CD4-positive, alpha-beta T cell (primary cell): ENCODE measurements at places on chromosomes 11 and 22. TPM values are rescaled to one million over a fixed set of nuclear protein-coding genes. Genes with fewer than 3 reads are reported as not detected.

- no peaks in the 10 kb centered on the region for H3K27me3 ChIP-seq
- H3K4me3 ChIP-seq: no peak overlapping the region
- no peaks in the 10 kb centered on the region for H3K36me3 ChIP-seq
- no peaks in the 10 kb centered on the region for H3K4me1 ChIP-seq
- no peak for DNase-seq
Measured at GRCh38 chr11:86787656-86788055, 12.7 kb upstream of the PRSS23 start.

DNA sequence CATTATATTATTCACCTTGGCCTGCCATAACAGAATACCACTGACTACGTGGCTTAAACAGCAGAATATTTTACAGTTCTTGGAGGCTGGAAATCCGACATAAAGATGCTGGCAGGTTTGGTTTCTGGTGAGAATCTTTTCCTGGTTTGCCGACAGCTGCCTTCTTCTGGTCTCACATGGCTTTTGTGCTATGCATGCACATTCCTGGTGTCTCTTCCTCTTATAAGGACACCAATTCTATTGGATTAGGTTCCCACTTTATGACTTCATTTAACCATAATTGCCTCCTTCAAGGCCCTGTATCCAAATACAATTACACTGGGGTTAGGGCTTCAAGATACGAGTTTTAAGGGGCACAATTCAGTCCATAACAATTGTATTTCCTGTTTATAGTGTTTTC is 17.1 kb downstream of the RNF214 start:
- DNase-seq: no peak
- H3K4me1 ChIP-seq: no peaks in the 10 kb centered on the region
- H3K36me3 ChIP-seq: peaks cover 53% of the 10 kb centered on the region
- H3K27ac ChIP-seq: no peak overlapping the region
- H3K27me3 ChIP-seq: no peaks in the 10 kb centered on the region
- no peak overlapping the region for H3K4me3 ChIP-seq

The HEPN1 gene
- total RNA-seq: not detected

DNA sequence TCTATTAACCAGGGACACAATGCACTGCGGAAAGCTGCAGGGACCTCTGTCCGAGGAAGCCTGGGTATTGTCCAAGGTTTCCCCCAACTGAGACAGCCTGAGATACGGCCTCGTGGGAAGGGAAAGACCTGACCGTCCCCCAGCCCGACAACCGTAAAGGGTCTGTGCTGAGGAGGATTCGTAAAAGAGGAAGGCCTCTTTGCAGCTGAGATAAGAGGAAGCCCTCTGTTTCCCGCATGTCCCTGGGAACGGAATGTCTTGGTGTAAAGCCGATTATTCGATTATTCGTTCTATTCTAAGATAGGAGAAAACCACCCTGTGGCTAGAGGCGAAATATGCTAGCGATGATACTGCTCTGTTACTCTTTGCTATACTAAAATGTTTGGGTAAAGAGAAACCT is 5.2 kb downstream of the BET1L start:
- peaks cover 35% of the 10 kb centered on the region for H3K36me3 ChIP-seq
- H3K4me3 ChIP-seq: no peak overlapping the region
- no peaks in the 10 kb centered on the region for H3K27me3 ChIP-seq
- no peak for DNase-seq

DNA sequence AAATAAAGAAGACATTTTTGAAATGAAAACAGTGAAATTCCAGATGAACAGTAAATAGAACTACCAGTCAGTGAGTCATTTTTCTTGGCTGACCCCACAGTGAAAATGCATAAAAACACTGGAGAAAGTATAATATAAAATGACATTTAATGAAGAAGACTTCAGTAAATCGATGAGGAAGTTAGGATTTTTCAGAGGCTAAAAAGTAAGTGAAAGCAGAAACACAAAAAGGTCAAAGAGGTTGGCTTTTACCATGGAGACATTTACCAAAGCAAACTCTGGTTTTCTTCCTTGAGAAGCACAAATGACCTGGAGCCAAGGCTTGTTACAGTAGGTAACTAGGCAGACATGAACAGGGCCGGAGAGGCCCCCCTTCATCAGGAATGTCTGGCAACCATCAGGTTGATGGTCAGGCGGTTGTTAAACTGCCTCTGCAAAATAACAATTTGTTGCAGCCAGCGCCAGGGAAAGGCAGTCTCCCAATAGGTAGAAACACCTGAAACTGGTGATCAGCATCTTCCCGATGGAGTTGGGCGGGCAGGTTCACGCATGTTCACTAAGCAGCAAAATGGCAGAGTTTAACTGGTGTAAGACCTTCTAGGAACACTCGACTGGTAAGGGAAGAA is 16.7 kb upstream of the TMEM123 start:
- H3K36me3 ChIP-seq: no peaks in the 10 kb centered on the region
- no peaks in the 10 kb centered on the region for H3K27me3 ChIP-seq
- peaks cover 64% of the 10 kb centered on the region for H3K4me1 ChIP-seq
- H3K4me3 ChIP-seq: no peak overlapping the region

GRCh38 chr11:58905011-58905720 is 34.1 kb upstream of the GLYATL1 start:
- H3K27ac ChIP-seq: no peak overlapping the region
- peaks cover 46% of the 10 kb centered on the region for H3K27me3 ChIP-seq
- H3K4me1 ChIP-seq: no peaks in the 10 kb centered on the region
- DNase-seq: no peak

The GDPD5 gene
- total RNA-seq: 101 TPM

DNA sequence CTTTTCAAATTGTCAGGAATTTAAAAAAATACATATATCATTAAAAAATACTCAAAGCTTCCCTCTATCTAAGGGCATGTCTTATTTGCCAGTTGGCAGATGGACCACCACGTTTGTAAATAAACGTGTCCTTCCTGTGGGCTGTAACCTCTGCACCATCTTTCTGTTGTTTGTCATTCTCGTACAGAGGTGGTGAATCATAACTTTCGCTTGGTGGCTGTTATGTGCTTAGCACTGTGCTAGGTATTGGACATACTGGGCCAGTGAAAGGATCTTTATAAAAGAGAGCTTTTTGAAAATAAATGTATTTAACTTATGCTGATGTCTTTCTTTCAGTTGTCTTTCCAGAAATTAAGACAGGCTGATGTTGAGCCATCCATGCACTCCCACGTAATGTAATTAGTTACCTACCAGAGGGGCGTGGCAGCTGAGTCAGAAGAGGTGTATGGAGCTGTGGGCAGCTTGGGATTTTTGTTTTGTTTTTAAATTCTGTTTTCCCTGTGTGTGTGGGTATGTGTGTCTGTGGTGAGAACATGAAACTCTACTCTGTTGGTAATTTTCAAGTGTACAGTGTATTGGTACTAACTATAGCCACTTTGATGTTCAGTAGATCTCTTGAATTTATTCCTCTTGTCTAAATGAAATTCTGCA is 62.7 kb downstream of the TECTA start:
- H3K36me3 ChIP-seq: no peaks in the 10 kb centered on the region
- H3K27me3 ChIP-seq: peaks cover 7% of the 10 kb centered on the region
- no peak overlapping the region for H3K4me3 ChIP-seq
- H3K27ac ChIP-seq: no peak overlapping the region
- H3K4me1 ChIP-seq: no peaks in the 10 kb centered on the region

The FGF4 gene
- total RNA-seq: not detected

GRCh38 chr22:40001800-40002577 is 7.2 kb downstream of the FAM83F start:
- DNase-seq: no peak
- H3K4me3 ChIP-seq: no peak overlapping the region
- no peak overlapping the region for H3K27ac ChIP-seq
- no peaks in the 10 kb centered on the region for H3K27me3 ChIP-seq

The OR51B2 gene
- total RNA-seq: not detected

The INS gene
- total RNA-seq: not detected

The ARFIP2 gene
- total RNA-seq: 78.1 TPM

- H3K27ac ChIP-seq: no peak overlapping the region
- H3K4me1 ChIP-seq: peaks cover 6% of the 10 kb centered on the region
- H3K4me3 ChIP-seq: no peak overlapping the region
- no peak for DNase-seq
- H3K36me3 ChIP-seq: no peaks in the 10 kb centered on the region
- peaks cover 3% of the 10 kb centered on the region for H3K27me3 ChIP-seq
Measured at GRCh38 chr11:1639102-1639620, 9.6 kb downstream of the KRTAP5-5 start.
